ENCODE measurements at places on chromosomes 13 and 19.

DNA sequence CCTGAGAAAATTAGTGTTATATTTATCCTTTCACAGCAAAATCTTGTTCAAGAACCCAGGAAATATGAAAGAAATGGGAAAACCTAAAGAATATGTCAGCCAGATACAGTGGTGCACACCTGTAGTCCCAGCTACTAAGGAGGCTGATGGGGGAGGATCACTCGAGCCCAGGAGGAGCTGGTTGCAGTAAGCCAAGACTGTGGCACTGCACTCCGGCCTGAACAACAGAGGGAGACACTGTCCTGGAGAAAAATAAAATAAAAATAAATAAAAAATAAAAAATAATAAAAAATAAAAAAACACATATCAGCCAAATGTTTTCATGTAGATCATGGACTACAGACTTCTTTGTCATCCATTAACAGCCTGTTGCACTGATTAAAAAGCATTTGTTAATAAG lies 244.8 kb upstream of the KLHL1 start:
- DNase-seq = no peak

DNA sequence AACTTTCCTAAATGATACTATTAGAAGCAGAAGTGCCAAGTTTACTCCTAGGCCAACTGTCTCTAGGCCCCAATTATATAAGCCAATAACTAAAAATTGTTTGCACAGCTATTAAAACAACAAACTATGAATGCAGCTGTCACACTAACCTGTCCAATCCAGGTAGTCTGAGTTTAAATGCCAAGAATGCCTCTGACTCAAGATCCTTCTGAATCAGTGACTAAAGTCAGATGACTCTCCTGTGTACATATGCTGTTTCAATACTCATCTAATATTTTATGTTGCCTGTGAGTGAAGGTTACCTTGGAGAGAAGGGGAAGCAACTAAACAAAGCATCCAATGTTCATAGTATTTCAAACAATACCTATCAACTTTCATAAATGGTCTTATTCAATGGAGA lies 257.0 kb downstream of the ENOX1 start:
- DNase-seq = no peak

DNA sequence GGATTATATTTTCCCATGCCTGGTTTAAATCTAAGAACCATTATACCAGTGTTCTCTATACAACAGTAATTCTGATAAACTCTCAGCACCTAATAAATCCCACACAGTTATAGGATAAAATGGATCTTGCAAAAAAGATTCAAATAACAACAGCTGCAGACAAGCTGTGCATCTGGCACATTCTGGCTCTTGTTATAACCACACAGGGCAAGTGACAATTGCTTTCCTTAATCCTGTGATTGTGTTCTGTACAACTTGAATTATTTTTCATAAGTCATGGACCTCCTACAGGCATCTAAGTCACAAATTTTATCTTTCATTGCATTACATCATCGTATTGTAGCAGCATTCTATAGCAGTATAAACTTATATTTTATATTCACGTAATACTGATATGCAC lies 948.3 kb downstream of the SLITRK1 start:
- no peak for DNase-seq

DNA sequence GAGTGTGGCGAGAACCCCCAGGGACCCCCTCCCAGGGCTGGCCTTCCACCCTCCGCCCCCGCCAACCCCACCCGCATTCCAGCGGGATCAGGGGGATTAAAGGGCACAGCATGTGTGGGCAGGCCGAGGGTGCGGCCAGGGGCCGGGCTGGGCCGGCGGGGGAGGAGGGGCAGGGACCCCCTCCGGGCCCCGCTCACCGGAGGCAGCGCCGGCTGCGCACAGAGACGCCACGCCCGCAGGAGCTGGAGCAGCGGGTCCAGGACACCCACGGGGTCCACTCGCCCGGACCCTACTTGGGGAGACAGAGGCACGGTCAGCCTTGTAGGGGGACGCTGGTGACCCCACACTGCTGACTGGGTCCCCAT lies 2.4 kb downstream of the ADAMTSL5 start:
- no peak for DNase-seq

DNA sequence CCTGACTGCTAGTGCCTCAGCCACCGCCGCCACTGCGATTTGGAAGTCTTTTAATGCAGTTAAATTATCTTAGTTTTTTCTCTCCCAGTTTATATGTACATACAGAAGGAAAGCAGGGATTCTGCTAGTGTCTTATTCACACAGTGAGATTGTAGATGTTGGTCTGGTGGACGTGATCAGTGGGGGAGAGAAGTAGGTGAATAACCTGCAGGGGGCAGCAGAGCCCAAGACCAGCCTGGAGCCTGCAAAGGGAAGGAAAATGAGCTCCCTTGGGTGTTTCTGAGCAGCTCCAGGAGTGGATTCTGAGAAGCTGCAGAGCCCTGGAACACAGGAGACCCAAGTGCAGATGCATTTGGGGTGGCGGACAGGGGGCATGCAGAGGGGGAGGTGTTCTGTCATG lies 26.3 kb downstream of the ZNF844 start:
- DNase-seq = peak; percentile 6

- DNase-seq = no peak
These were observed 37.6 kb upstream of the RNF113B start for GRCh38 chr13:98214707-98215106.

DNA sequence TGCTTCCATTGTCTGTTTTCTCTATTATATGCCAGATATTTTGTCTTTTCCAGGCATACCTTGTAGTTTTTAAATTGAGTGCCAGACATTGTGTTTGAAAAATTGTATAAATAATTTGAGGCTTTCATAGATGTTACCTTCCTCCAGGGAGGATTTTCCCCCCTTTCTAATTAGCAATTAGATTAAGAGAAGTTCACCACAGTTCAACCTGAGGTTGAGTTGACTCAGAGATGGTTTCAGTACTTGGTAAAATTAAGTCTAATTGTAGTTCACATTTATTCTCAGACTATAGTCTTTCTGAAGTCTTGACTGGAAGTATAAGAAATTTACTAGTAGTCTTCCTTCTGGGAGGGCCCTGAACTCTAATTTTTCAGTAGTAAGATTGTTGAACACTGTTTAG lies 104.1 kb upstream of the SCEL start:
- no peak for DNase-seq

DNA sequence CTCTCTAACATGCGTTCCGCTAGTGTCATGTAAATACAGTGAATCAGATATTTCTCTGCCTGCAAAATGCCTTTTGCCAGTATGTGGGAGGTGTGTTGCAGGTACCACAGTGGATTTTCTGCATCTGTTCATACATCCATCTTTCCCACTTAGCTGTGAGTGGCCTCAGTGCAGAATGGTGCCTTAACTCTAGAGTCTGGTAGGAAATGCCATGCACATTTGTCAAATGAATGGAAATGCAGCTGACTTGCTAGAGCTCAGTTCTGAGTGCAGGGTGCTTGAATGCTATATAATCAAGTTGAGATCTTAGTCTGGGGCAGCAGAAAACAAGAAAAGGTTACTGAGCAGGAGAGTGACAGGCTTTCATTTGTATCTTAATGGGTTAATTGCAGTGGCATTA lies 68.2 kb downstream of the LRCH1 start:
- no peak for DNase-seq

DNA sequence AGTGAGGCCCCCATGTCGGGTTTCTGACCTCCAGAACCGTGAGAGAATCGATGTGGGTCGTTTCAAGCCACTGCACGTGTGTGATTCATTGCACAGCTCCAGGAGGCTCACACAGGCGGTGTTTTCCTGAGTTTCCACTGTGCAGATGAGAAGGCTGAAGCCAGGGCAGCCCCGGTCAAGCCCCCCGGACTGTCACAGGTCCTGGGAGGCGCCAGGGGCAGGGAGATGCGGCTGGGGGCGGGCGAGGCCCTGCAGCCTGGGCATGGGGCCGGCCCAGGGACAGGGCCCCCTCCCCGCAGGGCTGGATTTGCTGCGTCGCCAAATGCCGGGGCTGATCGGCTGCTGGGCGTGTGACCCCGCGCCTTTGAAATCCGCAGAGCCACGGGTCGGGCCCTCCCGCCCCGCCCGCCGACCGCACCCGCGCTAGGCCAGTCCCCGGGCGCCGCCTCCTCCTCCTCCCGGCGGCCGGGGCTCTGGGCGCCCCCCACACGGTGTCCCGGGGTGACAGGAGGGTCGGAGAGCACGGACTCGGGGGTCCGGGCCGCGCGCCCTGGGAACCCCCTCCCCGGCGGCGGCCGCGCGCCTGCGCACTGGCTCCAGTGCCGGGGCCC lies 9.9 kb upstream of the MKNK2 start:
- no peak for DNase-seq

DNA sequence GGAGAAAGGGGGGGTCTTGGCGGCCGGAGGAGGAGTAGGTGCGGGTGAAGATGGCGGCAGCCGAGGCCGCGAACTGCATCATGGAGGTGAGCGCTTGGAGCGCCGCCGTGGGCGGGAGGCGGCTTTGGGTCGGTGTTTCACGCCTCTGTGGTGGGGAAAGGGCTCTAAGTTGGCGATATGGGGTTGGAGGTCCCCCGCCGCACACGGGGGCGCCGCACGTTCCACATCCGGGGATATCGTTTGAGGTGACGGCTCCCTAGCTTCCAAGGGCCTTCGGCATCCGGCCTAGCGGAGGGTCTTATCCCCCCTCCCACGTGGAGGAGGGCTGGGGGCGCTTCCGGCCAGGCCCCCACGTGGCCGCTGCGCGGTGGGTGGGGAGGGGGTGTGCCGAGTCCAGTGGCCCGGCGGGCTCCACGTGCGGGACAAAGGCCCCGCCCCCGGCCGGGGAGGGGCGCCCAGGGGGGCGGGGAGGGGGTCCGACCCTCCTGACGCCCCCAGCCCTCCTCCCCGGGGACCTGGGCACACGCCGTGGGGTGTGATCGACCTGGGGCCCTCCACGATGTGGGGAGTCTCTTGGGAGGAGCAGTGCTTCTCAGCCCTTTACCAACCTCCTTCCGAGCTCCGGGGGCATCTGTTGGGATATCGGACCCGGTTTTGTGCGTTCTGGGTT lies at the start of gene PRMT1:
Gene PRMT1, plus strand, starts transcription at position 41 of the 670 bp plus-strand sequence. Its CDS starts 10 bp downstream, at position 51.
- no peak for DNase-seq

- no peak for DNase-seq
These were observed 3.2 kb downstream of the VSIG10L start for GRCh38 chr19:51338563-51339312.

DNA sequence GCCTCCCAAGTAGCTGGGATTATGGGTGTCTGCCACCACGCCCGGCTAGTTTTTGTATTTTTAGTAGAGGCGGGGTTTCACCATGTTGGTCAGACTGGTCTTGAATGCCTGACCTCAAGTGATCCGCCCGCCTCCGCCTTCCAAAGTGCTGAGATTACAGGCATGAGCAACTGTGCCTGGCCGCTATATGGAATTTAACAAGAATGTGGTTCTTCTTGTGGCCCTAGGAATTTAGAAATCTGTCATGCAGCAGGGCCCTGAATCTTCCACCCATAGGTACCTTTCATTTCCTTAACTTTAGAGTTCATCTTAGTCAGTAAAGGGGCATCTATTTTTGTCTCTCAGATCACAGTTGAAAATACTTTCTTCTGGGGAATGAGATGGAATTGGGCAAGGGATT lies 25.6 kb upstream of the NDFIP2 start:
- no peak for DNase-seq

DNA sequence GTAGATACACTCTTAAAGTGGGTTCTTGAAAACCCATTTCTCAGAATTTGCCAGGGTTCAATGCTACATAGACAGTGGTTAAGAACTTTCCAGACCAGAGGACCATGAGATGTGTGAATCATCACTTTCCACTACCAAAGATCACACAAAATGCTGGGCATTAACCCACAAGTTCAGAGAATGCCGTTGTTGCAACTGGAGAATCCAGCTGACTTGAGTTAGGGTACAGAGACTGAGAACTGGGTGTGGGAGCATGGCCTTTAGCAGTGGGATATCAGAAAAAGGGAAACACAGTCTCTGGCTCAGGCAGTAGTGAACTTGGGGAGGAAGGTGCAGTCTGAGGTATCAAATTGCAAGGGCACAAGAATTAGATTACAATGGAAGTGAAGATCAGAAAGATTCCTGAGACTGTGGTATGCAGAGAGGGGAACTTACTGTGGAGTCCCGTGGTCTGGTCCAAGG lies 51.5 kb upstream of the WDFY2 start:
- DNase-seq = no peak

GRCh38 chr19:18796239-18796638 lies 5.1 kb upstream of the COMP start:
- DNase-seq = no peak

- DNase-seq = no peak
These were observed 438.6 kb downstream of the KLF5 start for GRCh38 chr13:73497430-73497829.

DNA sequence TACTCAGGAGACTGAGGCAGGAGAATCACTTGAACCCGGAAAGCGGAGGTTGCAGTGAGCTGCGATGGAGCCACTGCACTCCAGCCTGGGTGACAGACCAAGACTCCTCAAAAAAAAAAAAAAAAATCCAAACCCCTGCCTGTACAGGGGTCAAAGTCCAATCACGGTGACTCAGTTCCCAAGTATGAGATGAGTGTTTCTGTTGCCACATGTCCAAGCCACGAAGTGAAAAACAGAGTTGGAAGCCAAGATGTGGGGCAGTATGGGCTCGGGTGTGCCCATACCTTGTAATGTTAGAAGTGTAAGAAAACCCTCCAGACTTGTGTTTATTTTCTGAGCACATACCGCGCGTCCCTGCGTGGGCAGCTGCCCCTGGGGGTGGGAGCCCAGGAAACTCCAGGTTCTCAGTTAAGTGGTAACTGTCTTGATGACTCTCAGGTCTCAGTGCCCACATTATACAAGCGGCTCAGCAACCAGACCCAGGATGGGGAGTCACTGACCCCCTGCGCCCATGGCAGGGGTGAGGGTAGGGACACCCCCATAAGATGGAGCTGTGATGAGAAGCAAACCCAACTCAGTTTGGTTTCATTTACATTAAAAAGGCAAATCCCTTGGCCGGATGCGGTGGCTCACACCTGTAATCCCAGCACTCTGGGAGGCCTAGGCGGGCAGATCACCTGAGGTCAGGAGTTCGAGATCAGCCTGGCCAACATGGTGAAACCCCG lies 1.2 kb upstream of the GPX4 start:
- DNase-seq = no peak

DNA sequence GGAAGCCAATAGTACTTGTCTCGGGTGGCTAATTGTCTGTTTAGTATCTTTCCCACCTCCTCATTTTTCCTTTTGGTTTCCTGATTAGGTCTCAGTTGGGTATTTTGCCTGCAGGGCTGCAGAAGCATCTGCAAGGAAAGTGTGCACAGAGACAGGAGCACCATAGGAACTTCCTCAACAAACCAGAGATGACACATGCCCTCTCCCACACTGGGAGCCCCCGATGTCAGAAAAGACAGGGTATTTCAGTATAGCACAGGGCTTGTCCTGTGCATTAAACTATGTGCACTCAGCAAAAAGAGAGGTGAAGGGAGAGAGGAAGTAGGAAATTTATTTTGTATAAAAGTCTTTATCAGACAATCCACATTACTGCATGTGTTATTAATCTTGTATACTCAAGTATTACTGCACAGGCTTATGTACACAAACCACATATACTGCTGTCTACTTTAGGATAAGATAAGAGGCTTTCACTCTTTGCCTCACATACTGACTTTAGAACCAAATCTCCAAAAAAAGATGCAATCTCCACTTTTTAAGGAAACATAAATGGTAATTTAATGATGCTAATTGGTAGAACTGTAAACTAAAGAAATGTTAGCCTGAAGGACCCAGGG lies 501.0 kb downstream of the FOXO1 start:
- DNase-seq = no peak

GRCh38 chr13:46296921-46297320 lies 85.2 kb downstream of the LRRC63 start:
- DNase-seq = no peak

Measured in NCI-H187 (cell line).